ENCODE measurements at places on chromosomes 6 and 20.

DNA sequence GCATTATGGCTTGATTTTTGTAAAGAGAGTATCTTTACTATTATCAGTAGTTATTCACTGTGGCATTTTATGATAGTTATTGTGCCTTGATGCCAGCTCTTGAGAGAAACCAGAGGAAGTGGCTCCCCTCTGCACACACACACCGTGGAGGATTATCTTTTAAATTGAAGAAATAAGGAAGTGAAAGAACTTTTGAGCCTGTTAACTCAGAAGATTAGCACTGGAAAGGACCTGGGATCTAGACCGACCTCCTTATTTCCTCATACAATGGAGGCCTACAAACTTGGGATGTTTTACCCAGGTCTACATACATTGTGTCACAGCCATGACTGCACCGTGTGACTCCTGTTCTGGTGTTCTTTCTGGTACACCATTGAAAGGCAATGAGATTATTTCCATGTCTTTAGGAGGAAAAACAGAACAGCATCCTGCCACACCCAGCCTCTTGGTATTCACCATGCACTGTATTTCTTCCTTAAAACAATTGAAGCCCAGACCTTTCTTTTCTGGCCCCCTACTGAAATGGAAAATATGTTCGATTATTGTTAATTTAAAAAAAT, 40.6 kb downstream of the HECA start:
- no peak for DNase-seq

- DNase-seq, result no peak
These were observed 168.9 kb downstream of the PDSS2 start for GRCh38 chr6:107290491-107290890.

- DNase-seq, result no peak
These were observed 99.7 kb upstream of the EXOC2 start for GRCh38 chr6:792662-793061.

DNA sequence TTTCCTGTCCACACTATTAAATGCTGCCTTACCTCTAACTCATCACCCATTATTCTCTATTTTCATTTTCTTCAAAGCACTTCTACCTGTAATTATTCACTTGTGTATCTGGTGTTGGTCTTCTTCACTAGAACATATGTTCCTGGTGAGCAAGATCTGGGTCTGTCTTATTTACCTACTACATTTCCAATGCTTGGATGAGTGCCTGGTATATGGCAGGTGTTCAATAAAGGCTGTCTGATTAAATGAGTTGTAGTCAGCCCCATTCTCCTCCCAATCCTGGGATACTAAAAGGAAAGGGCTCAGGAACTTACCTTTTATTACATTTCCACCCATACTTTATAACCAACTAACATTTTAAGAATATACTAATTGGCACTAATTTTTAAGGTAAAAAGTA, 61.0 kb downstream of the CEP162 start:
- DNase-seq, result no peak

DNA sequence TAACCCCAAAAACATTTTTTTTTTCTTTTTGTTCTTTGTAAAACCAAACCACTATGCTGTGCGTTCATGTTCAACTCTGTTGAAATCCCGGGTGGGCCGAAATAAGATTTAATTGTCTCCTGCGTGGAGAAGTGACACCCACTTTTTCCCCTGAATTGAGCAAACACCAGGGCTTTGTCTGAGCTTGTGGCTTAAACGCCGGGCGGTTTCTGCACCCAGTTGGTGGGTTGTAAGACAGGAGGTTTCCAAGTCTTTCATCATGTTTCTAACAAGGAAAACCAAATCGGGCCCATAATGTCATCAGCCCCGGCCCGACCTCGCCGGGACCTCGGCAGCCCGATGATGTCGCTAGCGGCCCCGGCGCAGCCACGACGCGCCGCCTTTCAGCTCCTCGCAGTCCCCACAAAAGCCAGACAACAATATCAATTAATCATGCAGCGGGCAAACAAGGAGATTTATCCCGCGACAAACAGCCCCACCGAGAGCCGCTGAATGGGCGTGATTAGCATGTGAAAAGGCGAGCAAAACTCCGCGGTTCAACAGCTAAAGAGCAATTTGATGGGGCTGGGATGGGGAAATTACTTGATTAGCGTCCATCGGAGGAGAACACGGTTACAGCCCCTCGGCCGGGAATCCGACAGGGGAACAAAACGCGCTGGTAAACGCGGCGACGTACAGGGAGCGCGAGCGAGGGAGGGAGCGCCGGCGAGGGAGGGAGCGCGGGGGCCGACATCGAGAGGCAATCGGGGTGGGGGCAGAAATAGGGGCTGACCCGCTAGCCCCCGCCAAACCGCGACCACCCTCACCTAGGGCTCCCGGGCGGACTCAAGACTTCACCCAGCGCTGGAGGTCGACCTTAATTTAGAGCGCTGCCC, 5.3 kb downstream of the LINC00237 start:
- peak; percentile 65 for DNase-seq

DNA sequence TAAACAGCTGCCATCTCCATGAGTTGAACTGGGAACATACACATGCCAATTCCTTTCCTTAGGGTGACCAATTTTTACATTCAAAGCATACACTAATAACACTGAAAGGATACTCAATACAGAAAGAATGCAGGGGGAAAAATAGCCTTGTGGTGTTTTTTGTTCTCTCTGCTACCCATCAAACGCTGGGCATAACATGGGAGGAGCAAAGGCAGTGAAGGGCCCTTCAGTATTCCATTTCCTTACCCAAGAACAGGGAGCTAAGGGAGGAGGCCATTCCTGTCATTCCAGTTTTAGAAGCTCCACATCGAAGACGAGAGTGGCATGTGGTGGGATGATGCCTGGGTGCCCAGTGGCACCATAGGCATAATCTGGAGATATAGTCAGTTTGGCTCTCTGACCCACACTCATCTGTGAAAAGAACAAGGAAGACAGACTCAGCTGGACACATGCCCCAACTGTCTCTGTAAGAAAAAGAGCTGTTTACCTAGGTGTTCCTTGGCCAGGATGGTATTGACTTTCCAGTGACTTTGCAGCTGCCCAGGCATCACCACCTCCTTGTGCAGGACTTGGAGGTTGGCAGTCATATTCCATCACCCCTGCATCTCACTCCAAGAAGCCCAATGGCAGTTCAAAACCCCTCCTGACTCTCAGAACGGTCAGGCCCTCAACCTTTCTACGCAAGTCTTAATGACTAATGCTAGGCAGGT, 20.9 kb downstream of the FKBP1A start:
- no peak for DNase-seq

GRCh38 chr6:144304223-144304848, 19.2 kb downstream of the UTRN start:
- no peak for DNase-seq

- no peak for DNase-seq
These were observed 111.9 kb upstream of the SIRPG start for GRCh38 chr20:1769491-1769890.

DNA sequence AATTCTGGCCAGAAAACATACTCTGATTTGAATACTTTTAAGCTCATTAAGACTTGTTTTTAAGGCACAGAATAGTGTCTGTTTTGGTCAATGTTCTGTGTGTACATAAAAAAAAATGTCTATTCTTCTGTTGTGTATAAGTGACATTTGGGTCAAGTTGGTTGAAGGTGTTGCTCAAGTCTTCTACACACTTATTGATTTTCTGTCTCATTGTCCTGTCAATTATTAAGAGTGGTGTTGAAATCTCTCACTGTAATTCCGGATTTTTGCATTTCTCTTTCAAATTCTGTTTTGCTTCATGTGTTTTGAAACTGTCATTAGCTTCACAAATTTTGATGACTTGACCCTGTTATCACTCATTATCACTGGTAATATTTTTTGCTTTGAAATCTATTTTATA, 37.5 kb upstream of the EPM2A start:
- no peak for DNase-seq

- DNase-seq, result no peak
These were observed 7.0 kb downstream of the TAGAP start for GRCh38 chr6:159037756-159038290.

- no peak for DNase-seq
These were observed at the start of gene RNF217 for GRCh38 chr6:124961777-124962638. Gene RNF217 (plus strand): TSS chr6:124962437. CDS start chr6:124962545, 108 bp downstream.

DNA sequence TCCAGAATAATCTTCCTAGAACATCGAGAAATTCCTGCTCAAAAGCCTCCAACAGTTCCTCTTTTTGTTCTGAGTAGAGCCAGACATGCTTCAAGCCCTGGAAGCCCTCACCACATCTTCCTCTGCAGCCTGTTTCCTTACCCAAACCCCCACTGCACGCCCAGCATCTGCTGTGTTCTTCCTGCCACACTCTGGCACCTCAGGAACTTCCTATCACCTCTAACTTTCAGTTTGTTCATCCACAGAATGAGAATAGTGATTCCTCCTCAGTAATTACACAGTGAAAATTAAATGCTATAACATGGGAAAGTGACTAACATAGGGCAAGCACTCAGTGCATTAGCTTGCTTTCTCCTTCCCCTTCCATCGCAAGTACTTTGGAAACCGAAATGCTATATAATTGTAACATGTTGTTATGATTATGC, 26.3 kb downstream of the C6orf89 start:
- no peak for DNase-seq

GRCh38 chr20:62632575-62633090, 9.7 kb upstream of the SLCO4A1 start:
- no peak for DNase-seq

- DNase-seq, result no peak
These were observed 185.8 kb downstream of the PHF3 start for GRCh38 chr6:63821442-63821841.
